ENCODE measurements at places on chromosomes 5 and 9. TPM values are rescaled to one million over a fixed set of nuclear protein-coding genes. Genes with fewer than 3 reads are reported as not detected.

Gene SOWAHA
- 0.06 TPM for total RNA-seq

Gene TEX53
- not detected for total RNA-seq

Gene PHAX
- total RNA-seq = 52.9 TPM

Gene CPEB4
- 12.3 TPM for total RNA-seq

Gene LIFR
- not detected for total RNA-seq

Gene NR5A1
- total RNA-seq = not detected

Gene LHX6
- not detected for total RNA-seq

Gene LEAP2
- total RNA-seq = 3.5 TPM

Gene NFIB
- total RNA-seq = not detected

Gene PROB1
- 8.9 TPM for total RNA-seq

Gene GLRA1
- not detected for total RNA-seq

Gene ATOX1
- 111 TPM for total RNA-seq

Gene FAXDC2
- not detected for total RNA-seq

Gene MLANA
- not detected for total RNA-seq

Gene SNCAIP
- not detected for total RNA-seq

Gene G3BP1
- 381 TPM for total RNA-seq

Gene P4HA2
- total RNA-seq = 18.3 TPM

Gene FCN2
- not detected for total RNA-seq

Gene IFNB1
- 0.36 TPM for total RNA-seq

Gene MARCHF11
- total RNA-seq = not detected

Gene ROPN1L
- total RNA-seq = 0.21 TPM

Gene DNAH5
- not detected for total RNA-seq

Gene PCDHB3
- not detected for total RNA-seq

Gene PFN3
- total RNA-seq = not detected

Gene SPATA31C1
- total RNA-seq = not detected

Gene CYLC2
- not detected for total RNA-seq

Gene CATSPER3
- total RNA-seq = 0.17 TPM

Gene CTNND2
- total RNA-seq = not detected

Gene SLC24A2
- not detected for total RNA-seq

Gene MZB1
- total RNA-seq = 20.2 TPM

Gene PCDHA11
- total RNA-seq = not detected

Gene OMD
- total RNA-seq = not detected

Gene PCDHGB7
- total RNA-seq = not detected

Gene OR2K2
- total RNA-seq = not detected

Gene DAPK1
- total RNA-seq = 3.6 TPM

Gene ASTN2
- 4.3 TPM for total RNA-seq

Gene BTNL3
- not detected for total RNA-seq

Gene RNF208
- total RNA-seq = 4.1 TPM

Gene IFNA13
- total RNA-seq = not detected

Gene NR2F1-AS1
- total RNA-seq = not detected

Gene ANXA1
- total RNA-seq = 80.8 TPM

Gene TMEM215
- total RNA-seq = not detected

Gene SLC46A2
- total RNA-seq = not detected

Gene CORO2A
- 6.5 TPM for total RNA-seq

Data from activated CD8-positive, alpha-beta memory T cell treated with anti-CD3 and anti-CD28 coated beads for 36 hours (primary cell).